ENCODE measurements at places on chromosomes 16 and 17.
A peak's percentile ranks its signal among the peaks of the same experiment; 100 is the strongest.

GRCh38 chr16:71297341-71297634 lies 8.1 kb upstream of the CMTR2 start:
- no peak for DNase-seq

DNA sequence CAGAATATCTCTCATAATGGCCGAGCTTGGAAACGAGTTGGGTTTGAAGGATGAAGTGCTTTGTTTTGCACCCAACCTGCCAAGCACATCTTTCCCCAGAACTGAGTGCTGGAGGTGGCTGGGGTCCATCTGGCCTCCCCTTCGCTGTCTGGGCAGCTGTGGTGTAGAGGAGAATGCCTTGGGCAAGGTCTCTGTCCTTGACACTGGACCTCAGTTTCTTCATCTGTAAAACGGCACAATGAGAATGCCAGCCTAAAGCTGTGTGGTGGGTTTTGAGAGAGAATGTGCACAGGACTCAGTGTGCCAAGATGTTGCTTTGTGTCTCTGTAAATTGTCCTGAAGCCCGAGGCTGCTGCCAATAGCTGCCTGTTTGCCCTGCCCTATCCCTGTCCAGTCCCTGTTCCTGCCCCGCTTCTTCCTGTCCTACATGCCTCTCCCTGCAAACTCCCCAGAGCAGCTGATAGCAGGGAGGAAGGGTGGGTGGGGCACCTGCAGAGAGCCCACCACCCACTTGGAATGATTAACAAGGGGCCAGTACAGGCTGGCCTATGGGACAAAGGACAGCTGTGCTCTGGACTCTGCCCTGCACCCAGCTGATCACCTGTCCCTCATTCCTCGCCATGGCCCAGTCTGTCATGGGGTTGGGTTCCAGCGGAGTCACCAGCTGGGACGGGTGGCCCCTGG lies 15.3 kb downstream of the LASP1 start:
- DNase-seq = no peak

DNA sequence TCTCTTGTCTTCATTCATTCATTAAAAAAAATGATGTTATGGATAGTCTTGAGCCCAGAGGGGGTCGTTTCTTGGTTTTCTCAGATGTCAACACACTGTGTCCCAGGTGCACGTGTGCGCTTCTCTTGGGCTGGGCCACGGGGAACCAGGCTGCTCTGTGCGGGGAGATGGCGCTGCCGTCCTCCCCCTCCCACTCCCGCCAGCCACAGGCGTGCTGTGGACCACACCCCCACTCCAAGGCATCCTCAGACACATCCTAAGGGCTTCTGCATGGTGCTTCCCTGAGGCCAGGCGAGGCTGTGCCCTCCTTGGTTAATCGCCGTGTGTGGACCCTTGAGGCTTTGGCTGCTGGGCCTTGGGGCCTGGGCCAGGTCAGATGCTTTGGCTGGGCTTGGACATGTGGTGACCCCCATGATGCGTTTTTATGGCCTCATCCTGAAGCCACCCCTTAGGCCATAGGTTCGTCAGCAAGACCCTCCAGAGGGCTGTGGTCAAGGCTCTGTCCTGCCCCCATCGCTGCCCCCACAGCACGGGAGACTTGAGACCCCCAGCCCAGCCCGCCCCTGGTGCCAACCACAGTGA lies 245.7 kb upstream of the CIBAR2 start:
- no peak for DNase-seq

- DNase-seq = no peak
Observed at GRCh38 chr16:89958068-89958467, 9.5 kb downstream of the DEF8 start.

- no peak for DNase-seq
Observed at GRCh38 chr16:48168075-48168474, 12.3 kb upstream of the ABCC12 start.

DNA sequence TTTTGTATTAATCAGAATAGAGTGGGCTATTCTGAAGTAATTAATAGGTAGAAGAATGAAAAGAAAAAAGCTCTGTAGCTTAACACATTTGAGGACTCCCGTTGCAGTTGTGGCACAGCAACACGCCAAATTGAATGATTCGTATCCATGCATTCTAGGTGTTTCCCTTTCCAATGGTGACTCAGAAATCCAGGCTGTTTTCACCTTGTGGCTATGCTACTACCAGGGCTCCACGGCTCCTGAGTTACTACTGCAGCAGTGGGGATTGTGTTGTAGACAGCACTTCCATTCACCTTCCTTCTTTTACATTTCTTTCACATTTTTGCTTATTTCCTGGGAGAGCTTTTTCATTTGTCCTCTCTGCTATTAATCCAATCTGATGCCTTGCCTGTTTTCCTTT lies 1616.4 kb downstream of the CDH8 start:
- DNase-seq = no peak

- no peak for DNase-seq
Observed at GRCh38 chr17:60678118-60678444, 430 bp downstream of the BCAS3 start.

- no peak for DNase-seq
Observed at GRCh38 chr17:57256708-57257112, 387 bp downstream of the MSI2 start.

GRCh38 chr17:79933863-79934652 lies 94.8 kb upstream of the CBX4 start:
- peak; percentile 68 for DNase-seq

- no peak for DNase-seq
Observed at GRCh38 chr17:57629470-57629869, 115.6 kb downstream of the CCDC182 start.

DNA sequence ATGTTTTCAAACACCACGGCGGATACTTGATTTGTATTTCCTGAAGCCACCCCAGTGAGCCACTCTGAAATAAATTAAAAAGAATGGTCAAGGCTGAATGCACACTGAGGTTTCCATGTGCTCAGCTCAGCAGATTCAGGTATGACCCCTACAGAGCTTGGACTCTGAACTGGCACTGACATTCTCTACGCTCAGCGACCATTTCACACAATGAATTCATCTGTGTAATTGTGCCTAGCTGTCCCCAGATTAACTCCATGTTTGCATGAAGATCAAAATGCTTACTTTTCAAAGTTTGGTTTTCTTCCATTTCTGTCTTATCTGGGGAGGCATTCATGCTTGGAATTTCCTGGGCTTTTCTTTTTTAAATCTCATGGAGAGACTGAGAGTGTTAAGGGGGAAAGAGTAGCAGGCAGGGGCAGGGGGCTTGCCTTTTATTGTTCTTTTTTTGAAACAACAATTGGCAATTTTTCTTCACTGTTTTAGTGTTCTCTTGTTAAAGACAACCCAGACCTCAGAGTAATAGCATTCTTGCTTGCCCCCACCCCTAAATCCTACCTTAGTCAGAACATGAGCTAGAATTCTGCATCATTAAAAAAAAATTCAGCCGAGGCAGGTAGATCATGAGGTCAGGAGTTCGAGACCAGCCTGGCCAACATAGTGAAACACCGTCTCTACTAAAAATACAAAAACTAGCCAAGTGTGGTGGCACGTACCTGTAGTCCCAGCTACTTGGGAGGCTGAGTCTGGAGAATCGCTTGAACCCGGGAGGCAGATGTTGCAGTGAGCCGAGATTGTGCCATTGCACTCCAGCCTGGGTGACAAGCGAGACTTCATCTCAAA lies 85.5 kb upstream of the HNF1B start:
- DNase-seq = no peak

DNA sequence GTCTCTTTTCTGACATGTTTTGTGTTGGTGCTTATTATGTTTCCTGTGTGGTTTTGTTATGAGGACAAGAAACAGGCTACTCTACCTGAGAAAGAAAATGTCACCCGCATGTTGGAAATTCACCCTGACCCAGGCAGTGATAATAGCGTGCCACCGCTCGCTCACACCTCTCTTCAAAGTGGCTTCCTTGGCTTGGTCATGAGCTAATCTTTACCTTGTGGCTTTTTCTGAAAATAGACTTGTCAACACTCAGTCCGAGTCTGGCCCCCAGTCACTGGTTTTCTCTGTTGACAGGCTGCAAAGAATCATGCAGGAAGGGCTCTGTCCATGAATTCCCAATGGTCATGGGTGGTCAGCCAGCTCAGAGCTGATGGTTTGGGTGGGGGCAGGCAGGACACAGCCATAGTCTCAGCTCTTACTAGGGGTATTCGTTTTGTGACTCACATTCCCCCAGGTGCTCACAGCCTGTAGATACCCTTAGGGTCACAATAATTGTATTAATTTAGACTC lies 121.3 kb upstream of the CACNG5 start:
- no peak for DNase-seq

DNA sequence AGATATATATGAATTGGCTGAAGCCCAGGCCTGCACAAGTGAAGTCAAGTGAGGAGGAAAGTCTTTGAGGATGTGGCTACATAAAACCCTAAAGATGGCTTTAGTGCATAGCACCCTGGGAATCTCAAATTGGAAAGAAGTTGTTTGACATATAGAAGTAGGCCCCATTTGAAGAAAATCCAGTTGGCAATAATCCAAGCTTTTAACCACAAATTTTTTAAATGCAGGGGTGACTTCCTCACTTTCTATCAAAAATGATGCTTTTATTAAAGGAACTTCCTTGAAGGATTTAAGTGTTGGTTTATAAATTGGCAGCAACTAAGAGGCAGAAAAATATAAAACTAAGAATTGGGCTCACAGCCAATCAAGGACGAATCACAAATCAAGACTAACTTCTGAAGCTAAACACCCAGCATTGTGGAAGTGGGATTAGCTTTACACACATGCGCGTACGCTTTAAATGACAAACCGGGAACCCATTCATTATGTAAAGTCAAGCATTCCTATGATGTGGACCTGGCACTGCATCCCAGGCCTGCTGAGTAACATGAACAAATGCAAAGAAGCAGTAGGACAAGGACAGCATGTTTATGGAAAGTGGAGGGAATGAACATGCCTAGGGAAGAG lies 63.3 kb downstream of the NOG start:
- no peak for DNase-seq

DNA sequence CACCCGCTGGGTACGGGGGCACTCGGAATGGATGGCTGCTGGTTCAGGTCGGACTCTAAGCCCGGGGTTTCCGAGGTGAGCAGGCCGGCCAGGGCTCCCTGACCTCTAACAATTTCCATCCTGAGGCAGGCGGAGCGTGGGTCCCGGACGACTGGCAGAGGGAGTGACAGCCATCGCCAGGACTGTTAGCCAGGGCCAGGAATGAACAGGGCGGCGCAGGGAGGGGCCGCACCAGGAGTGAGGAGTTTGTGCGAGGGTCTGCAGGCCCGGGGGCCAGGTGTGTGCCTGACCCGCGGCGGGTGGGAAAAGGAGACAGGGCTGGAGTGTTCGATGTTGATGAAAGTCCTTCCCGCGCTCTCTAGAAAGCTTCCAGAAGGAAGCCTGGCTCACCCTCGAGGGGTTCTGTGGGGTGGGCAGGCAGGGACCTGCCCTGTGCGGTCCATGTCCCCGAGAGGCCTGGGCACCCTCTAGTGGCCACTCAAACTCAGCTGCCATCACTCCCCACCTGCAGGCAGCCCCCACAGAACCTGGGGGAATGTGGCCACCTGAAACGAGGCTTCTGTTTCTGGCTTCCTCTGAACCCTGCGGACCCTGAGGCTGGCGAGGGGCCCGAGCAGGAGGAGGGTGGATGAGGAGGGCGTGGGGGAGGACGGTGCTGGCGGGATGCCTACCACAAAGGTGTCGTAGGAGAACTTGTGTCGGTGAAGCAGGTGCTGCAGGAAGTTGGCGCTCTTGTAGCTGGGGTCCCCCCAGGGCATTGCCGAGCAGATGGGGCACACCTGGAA lies 8.2 kb downstream of the RNF166 start:
- DNase-seq = no peak

- no peak for DNase-seq
Observed at GRCh38 chr16:51231702-51232101, 80.6 kb upstream of the SALL1 start.

GRCh38 chr16:69191136-69191535 lies 4.2 kb downstream of the SNTB2 start:
- no peak for DNase-seq

DNA sequence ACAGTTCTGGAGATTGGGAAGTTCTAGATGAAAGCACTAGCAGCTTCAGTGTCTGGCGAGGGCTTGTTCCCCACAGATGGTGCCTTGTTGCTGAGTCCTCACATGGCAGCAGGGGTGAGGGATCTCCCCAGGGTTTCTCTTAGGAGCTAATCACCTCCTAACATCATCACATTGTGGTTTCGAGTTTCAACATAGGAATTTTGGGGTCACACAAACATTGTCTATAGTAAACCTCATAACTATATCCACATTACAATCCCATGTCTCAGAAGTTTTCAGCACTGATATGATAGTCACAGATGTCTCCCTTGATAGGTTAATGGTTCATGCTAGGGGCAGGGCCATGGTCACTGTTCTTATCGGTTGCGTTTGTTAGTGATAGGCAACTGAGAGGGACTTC lies 13.8 kb downstream of the CLUAP1 start:
- no peak for DNase-seq

- DNase-seq = no peak
Observed at GRCh38 chr17:17358060-17358751, 55.0 kb downstream of the NT5M start.

DNA sequence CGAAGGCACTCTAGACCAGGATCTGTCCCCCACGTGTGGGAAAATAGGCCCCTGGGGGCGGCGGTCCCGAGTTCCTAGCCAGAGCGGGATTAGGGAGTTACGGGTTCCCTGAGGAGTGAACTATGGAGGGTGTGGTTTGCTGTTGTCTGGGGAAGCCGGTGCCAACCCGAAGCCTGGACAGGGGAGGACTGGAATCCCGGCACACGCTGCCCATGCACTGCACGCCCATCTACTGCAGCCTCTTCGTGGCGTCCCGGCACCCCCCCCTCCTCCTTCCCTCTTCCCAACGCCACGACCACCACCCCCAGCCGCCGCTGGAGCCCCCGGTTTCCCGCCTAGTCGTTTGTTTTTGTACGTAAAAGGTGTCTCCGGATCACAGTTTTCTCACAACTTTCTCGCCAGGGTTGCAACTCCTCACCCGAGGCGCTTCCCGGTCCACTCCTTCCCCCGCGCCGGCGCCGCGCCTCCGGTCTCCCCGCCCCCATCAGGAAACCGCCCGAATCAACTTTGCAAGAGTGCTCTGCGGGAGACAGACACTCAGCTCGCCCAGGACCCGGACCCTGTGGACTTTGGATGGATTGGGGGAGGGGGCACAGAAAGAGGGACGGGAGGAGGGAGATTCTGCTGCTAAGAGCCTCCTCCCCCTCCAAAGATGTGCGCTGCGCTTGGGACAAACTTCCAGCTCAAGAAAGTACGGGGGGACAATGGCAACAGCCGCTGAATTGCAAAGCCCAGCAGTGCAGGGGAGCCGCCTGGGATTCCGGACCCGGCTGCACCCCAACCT lies 1.4 kb upstream of the LHX1 start:
- no peak for DNase-seq

DNA sequence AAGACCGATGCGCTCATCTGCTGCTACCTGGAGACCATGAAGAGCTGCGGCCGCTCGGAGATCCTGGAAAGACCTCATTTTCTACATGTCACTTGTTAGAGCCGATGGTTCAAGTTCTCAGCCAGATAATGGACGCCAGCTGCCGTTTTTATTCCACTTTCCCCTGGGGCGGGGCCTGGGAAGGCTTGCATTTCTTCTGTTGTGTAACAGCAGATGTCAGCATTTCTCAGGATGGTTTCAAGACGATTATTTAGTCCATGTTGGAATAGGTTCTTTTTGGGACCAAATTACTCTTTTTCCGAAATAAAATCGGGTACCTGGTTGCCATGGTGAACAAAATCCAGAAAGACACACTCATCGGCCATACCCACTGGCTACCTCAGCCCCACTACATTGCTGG lies 1418.3 kb downstream of the CDH11 start:
- no peak for DNase-seq

GRCh38 chr17:31321966-31322365 lies 544 bp upstream of the EVI2A start:
- no peak for DNase-seq
